Aorta (tissue), 5 donors: ENCODE measurements at places on chromosomes 3 and 15. TPM values are rescaled to one million over a fixed set of nuclear protein-coding genes. Genes with fewer than 3 reads are reported as not detected.
A peak's percentile ranks its signal among the peaks of the same experiment; 100 is the strongest.

DNA sequence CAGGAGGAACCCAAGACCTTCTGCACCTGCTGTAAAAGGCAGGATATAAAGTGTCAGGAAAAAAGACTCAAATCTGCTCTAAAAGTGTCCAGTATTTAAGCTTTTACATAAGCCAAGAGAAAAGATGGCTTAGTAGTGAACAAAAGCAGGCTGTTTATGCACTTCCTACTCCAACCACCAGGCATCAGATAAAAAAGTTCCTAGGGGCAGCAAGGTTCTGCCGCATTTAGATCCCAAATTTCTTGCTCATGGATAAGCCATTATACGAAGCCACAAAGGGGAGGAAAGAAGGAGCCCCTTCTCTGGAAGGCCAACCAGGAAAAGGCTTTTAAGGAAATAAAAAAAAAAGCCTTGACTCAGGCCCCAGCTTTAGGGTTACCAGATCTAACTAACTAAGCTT lies 10.6 kb upstream of the SLC9C1 start:
- H3K36me3 ChIP-seq: no peaks in the 10 kb centered on the region
- no peaks in the 10 kb centered on the region for H3K4me1 ChIP-seq
- H3K27me3 ChIP-seq: no peaks in the 10 kb centered on the region
- no peak overlapping the region for H3K27ac ChIP-seq
- DNase-seq: no peak
- peak overlapping the region; percentile 94 for H3K4me3 ChIP-seq

The PIF1 gene
- 2.8 TPM for total RNA-seq

- H3K4me3 ChIP-seq: peak overlapping the region; percentile 44
- DNase-seq: no peak
- no peaks in the 10 kb centered on the region for H3K27me3 ChIP-seq
These were observed 1.5 kb downstream of the UQCC5 start for GRCh38 chr3:52537726-52538421.

DNA sequence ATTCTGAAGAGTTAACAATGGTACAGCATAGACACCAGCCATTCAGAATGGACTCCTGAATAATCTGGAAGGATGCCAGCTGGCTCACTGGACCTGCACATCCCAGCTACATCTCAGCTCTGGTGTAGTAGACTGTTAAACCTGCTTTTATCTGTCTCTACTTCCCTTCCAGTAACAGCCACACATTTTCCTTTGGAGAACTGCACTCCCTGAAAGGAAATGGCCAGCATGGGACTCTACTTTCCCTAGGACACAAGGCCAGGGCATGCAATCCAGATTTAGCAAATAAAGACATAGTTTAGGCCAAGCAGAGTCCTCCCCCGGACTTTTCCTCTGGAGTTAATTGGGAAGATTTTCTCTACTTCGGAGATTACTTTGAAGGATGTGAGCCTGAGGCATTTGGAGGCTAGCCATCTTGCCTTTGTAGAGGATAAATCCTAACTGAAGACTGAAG lies 82.7 kb upstream of the TCF12 start:
- H3K4me1 ChIP-seq: no peaks in the 10 kb centered on the region
- DNase-seq: no peak
- no peaks in the 10 kb centered on the region for H3K36me3 ChIP-seq
- no peak overlapping the region for H3K27ac ChIP-seq

The CASR gene
- not detected for total RNA-seq

DNA sequence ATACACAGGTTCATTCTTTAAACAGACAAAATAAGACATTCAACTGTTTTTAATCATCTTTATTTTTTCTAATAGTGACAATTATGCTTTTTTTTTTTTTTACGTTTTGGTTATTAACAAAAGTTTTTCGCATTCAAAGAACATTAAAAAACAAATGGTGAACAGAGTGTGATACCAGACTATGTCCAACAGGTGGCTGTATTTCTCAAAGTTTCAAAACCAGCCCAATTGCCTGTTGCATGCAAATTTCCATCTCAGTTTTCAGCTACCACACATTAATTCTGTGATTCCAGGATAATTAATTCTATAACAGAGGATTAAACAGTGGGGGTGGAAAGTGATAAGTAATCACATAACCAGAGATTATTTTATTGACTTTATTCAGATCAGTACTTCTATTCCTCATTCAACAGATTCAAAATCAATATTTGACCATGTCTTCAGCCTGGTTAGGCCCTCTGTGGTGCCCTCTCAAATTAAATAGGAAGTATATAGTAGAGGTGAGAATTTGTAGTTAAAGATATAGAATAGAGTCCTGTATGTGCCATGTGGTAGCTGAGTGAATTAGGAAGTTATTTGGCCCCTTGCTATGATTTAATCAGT lies 122.2 kb upstream of the DCBLD2 start:
- H3K4me3 ChIP-seq: no peak overlapping the region
- DNase-seq: no peak
- H3K4me1 ChIP-seq: no peaks in the 10 kb centered on the region
- no peak overlapping the region for H3K27ac ChIP-seq

The C2CD4A gene
- total RNA-seq: 0.36 TPM

DNA sequence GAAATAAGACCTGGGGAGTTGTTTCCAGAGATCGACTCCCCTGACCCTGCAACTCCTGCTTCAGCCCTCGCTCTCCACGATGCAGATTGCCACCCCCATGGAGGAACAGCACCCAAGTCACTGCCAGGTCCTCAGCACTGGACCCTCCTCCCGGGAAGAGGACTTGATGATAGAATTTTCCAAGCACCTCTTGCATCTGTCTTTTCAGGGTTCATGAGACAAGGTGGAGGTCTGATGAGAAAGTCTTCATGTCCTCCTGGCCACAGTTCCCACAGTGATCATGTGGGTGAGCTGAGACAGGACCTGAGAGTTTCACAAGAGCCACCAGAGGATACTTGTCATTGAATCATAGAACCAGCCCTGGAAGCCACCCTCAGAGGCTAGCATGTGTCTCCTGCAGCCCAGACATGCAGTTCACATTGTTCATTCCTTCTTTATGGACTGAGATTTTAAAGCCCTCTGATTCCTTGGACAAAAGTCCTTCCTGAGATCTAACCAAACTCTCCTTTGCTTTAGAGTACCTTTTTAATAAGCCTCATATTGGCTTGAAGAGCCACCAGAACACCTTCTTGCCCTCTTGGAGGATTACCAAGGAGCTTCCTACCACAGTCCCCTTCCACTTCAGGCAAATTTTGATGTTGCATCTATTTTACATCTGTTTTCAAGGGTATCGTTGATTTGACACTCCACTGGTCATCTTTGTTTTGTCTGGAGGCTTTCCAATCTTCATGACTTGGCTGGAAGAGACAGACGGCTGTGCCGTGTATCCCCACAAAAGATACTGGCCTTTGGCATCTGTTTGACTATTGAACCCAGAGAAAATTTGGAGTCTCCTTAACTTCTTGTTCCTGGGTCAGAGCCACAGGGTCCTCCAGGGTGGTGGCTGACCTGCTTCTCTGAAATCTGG lies 224.8 kb upstream of the BHLHE40 start:
- peaks cover 2% of the 10 kb centered on the region for H3K36me3 ChIP-seq
- H3K27ac ChIP-seq: no peak overlapping the region
- H3K27me3 ChIP-seq: no peaks in the 10 kb centered on the region
- H3K4me1 ChIP-seq: peaks cover 5% of the 10 kb centered on the region
- DNase-seq: no peak

- H3K27ac ChIP-seq: no peak overlapping the region
- H3K4me1 ChIP-seq: no peaks in the 10 kb centered on the region
- H3K27me3 ChIP-seq: no peaks in the 10 kb centered on the region
- H3K4me3 ChIP-seq: no peak overlapping the region
- peaks cover 1% of the 10 kb centered on the region for H3K36me3 ChIP-seq
These were observed 49.0 kb downstream of the PBRM1 start for GRCh38 chr3:52636673-52637072.

GRCh38 chr3:133937756-133938601 lies 42.3 kb upstream of the RAB6B start:
- H3K36me3 ChIP-seq: no peaks in the 10 kb centered on the region
- no peaks in the 10 kb centered on the region for H3K4me1 ChIP-seq
- peak; percentile 65 for DNase-seq
- no peak overlapping the region for H3K4me3 ChIP-seq
- H3K27me3 ChIP-seq: no peaks in the 10 kb centered on the region
- H3K27ac ChIP-seq: peak overlapping the region; percentile 28

The GOLGA6L10 gene
- total RNA-seq: 0.23 TPM

The GP9 gene
- total RNA-seq: not detected

The ACKR2 gene
- total RNA-seq: 3.1 TPM

The RAD18 gene
- total RNA-seq: 12.1 TPM

The SSUH2 gene
- total RNA-seq: 0.49 TPM

DNA sequence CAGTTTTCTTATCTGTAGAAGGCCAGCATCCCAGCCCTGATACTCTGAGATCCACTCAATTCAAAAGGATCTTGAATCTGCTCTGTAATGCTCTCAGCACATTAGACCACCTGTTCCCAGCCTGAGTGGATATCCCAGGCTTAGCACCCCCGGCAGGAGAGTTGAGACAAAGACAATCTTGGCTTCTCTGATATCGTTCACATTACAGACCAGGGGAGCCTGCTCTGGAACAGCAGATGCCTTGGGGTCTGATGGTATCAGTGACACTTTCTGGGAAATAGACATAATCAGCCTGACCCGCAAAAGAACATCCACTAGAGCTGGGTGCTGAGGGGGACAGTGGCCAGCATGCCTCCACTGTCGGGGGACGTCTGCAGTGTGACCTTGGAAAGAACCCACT lies 70.6 kb downstream of the BDH1 start:
- no peaks in the 10 kb centered on the region for H3K36me3 ChIP-seq
- DNase-seq: no peak
- no peaks in the 10 kb centered on the region for H3K4me1 ChIP-seq

GRCh38 chr3:16476636-16477035 lies 36.9 kb downstream of the RFTN1 start:
- H3K27me3 ChIP-seq: no peaks in the 10 kb centered on the region
- H3K4me3 ChIP-seq: no peak overlapping the region
- no peak overlapping the region for H3K27ac ChIP-seq

DNA sequence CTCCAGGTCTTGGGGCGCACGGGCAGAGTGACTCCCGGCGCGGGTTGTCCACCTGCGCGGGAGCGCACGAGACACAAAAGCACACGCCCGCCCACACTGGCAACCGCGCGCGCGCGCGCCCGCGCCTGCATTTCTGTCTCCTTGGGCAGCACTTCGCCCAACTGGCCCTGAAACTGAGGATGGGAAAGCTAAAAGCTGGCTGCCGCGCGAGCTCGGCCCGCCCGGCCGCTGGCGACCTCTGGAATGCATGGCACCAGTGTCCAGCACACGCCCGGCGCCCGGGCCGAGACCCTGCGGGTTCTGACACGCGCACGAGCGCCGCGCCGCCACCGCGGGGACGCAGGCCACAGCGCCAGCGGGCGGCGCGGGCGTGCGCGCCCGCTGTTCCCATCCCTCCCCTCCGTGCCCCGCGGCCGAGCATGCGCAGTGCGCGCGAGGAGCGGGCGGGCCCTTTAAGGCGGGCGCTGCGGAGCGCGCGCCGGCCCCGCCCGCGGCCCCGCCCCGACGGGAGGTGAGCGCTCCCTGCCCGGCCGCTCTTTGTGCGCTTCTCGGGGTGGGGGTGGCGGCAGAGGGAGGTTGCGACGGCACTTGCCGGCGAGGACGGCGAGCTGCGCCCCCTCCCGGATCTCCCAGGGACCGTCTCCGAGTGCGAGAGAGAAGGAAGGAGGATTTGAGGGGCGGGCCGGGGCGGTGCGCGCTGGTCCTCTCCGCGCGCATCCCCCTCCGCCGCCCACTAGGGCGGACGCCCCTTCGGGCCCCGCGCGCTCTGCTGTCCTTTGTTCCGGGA lies 1.0 kb upstream of the MEX3B start:
- H3K4me3 ChIP-seq: peak overlapping the region; percentile 69
- no peaks in the 10 kb centered on the region for H3K4me1 ChIP-seq
- no peak overlapping the region for H3K27ac ChIP-seq
- no peaks in the 10 kb centered on the region for H3K27me3 ChIP-seq

The DNAH1 gene
- total RNA-seq: 24.1 TPM

DNA sequence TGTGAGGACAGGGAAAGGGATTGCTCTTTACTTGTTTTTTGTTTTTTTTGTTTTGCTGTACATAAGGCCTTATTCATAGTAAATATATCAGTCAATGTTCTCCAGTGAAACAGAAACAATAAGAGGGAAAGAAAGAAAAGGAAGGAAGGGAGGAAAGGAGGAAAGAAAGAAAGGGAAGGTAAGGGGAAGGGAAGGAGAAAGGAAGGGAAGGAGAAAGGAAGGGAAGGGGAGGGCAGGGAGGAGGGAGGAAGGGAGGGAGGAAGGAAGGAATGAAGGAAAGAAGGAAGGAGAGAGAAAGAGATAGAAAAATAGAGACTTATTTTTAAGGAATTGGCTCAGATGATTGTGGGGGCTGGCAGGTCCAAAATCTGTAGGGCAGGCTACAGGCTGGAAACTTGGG lies 37.2 kb downstream of the TIMP4 start:
- no peak overlapping the region for H3K27ac ChIP-seq
- H3K27me3 ChIP-seq: peaks cover 2% of the 10 kb centered on the region
- H3K4me3 ChIP-seq: no peak overlapping the region
- no peaks in the 10 kb centered on the region for H3K4me1 ChIP-seq

GRCh38 chr15:50880206-50880605 lies 28.3 kb upstream of the AP4E1 start:
- no peaks in the 10 kb centered on the region for H3K27me3 ChIP-seq
- peaks cover 3% of the 10 kb centered on the region for H3K4me1 ChIP-seq
- H3K4me3 ChIP-seq: no peak overlapping the region

DNA sequence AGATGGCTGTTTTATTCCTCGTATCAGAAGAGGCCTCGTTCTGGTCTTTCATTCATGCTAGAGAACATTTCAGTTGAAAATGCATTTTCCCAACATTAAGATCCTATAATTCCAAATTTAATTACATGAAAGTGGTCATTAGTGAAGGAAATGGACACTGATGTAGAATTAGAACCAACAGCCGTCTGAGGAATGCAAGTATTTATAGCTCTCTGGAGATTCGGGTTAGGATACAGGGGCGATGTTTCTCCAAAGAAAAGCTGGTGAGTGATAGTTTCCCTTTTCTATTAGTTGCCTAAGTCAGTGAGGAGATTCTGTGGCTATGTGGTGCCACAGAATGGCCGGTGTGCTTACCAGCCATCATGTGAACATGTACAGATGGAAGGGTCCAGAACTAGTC lies 109.0 kb upstream of the IL12A start:
- H3K4me1 ChIP-seq: peaks cover 8% of the 10 kb centered on the region
- DNase-seq: no peak
- H3K36me3 ChIP-seq: no peaks in the 10 kb centered on the region

DNA sequence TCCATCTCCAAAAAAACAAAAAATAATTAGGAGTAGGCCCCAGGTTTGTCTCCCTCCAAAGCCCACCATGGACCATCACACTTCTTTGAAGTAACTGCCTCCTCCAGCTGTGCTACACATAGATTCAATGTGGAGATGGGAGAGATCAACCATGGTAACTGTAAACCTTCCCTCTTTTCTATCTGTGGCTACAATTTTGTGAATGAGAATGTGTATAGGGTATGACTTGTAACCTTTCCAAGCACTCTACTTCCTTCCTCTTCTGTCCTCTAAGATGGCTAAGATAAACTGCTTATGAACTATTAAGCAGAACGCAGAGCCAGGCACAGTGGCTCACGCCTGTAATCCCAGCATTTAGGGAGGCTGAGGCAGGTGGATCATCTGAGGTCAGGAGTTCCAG lies 55.5 kb upstream of the ATP11B start:
- no peaks in the 10 kb centered on the region for H3K27me3 ChIP-seq
- DNase-seq: no peak
- no peaks in the 10 kb centered on the region for H3K36me3 ChIP-seq
- H3K27ac ChIP-seq: no peak overlapping the region
- H3K4me1 ChIP-seq: peaks cover 5% of the 10 kb centered on the region
